ENCODE measurements at places on chromosomes 5 and 9. TPM values are rescaled to one million over a fixed set of nuclear protein-coding genes. Genes with fewer than 3 reads are reported as not detected.
A peak's percentile ranks its signal among the peaks of the same experiment; 100 is the strongest.

Gene LCN12
- not detected for total RNA-seq

Gene FOXD4L3
- not detected for total RNA-seq

Gene RECK
- total RNA-seq, result 5.7 TPM

Gene POU5F2
- total RNA-seq, result 1.5 TPM

Gene SPINK6
- total RNA-seq, result not detected

Gene ZNF454
- 2.8 TPM for total RNA-seq

Gene TLX3
- not detected for total RNA-seq

Gene MAST4
- total RNA-seq, result 55.2 TPM

Gene GAPVD1
- total RNA-seq, result 18.9 TPM

DNA sequence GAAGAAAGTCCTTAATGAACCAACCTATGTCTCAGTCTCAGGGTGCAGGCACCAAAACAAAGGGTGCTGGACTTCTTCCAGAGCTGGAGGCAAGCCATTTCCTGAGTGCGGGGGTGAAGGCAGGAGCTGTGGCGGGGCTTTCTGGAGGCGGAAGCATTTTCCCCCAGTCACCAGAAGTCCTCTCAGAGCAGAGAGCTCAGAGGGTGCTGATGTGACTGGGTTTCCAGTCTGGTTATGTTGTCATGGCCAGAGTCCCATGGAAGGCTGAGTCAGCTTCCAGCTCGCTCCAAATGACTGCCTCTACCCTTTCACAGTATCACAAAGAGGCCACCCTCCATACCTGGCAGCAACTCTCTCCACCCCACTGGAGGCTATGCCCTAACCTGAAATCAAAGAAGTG lies 86.0 kb downstream of the TRPC7 start:
- DNase-seq, result no peak

DNA sequence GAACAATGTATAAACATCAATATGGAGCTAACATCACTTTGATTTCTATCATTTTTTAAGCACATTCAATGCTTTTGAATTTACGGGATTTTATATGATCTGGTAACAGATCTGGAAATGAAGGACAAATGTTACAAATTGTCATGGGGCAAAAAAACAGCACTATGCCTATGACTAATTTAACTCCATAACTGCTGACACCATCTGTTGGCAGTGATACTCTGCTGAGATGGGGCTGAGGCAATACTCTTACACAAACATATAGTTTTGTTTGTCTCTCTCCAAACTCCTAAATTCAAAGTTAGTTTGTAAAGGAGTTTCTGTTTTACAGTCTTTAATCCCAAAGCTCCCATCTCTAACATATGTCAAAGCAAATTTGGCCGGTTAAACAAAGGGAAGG lies 132.5 kb upstream of the FER start:
- no peak for DNase-seq

- no peak for DNase-seq
These were observed 335.5 kb downstream of the FBXL7 start for GRCh38 chr5:15835514-15835913.

GRCh38 chr5:6459896-6460295 lies 11.2 kb downstream of the UBE2QL1 start:
- no peak for DNase-seq

DNA sequence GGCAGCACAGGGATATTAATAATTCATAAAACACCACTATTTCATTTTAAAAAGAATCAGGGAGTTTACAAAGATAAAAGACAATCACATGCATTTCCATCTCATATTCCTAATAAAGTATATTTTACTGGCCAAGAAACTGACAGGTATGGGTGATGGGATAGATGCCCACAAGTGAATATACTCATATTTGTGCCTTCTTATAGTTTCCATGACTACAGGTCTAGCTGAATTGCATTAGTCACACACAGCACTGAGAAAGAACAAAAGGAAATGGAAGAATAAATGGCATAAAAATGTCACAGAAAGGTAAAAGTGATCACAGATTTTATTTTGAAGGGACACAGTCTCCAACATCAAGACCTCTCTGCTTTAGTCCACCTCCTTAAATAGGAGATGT lies 193.5 kb downstream of the PLK2 start:
- no peak for DNase-seq

GRCh38 chr5:157280927-157281326 lies 15.0 kb downstream of the CYFIP2 start:
- DNase-seq, result no peak

- DNase-seq, result peak; percentile 89
These were observed 73.5 kb upstream of the PRSS3 start for GRCh38 chr9:33721674-33722358.

- no peak for DNase-seq
These were observed 124.4 kb downstream of the TENT4A start for GRCh38 chr5:6837519-6838110.

- no peak for DNase-seq
These were observed at the start of gene NR2F1 for GRCh38 chr5:93582677-93583438. NR2F1 (plus strand) TSS chr5:93583222; CDS start chr5:93585024, 1,802 bp downstream.

- no peak for DNase-seq
These were observed 71.9 kb downstream of the SMIM23 start for GRCh38 chr5:171857489-171857876.

DNA sequence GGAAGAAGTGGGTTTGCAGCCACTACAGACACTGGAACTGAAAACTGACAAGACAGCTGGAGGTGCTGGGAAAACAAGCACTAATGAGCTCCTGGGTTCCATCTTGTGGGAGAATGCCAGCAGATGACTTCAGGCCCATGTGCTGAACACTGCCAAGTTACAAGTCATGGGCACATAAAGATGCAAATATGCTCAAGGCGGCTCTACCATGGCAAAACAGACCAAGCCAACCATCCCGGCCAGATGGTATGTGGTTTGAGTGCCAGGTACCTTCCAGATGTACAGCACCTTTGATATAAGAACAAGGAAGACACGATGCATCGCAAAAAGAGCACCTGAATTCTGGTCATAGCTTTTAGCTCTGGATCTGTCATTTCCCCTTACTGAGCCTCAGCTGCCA lies 19.9 kb downstream of the TNFSF8 start:
- DNase-seq, result no peak

DNA sequence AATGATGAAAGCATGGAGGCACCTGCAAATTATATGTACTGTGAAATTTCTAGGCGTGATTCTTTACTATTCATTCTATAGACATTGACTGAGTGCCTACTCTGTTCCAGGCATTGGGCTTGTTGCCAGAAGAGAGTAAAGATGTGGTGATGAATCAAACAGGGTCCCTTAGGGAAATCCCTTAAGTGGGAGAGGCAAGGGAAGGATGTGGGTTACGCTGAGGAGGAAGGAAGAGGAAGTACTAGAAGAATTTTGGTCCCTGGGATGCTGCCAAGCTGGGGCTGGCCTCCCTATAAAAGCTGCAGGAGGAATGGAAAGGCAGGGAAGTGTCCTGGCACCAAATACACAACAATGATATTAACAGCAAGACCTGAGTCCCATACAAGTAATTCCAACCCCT lies 76.7 kb upstream of the SPOCK1 start:
- DNase-seq, result no peak

GRCh38 chr5:124634741-124635323 lies 111.6 kb downstream of the ZNF608 start:
- no peak for DNase-seq

- no peak for DNase-seq
These were observed 10.8 kb downstream of the UBE2D2 start for GRCh38 chr5:139571966-139572365.

DNA sequence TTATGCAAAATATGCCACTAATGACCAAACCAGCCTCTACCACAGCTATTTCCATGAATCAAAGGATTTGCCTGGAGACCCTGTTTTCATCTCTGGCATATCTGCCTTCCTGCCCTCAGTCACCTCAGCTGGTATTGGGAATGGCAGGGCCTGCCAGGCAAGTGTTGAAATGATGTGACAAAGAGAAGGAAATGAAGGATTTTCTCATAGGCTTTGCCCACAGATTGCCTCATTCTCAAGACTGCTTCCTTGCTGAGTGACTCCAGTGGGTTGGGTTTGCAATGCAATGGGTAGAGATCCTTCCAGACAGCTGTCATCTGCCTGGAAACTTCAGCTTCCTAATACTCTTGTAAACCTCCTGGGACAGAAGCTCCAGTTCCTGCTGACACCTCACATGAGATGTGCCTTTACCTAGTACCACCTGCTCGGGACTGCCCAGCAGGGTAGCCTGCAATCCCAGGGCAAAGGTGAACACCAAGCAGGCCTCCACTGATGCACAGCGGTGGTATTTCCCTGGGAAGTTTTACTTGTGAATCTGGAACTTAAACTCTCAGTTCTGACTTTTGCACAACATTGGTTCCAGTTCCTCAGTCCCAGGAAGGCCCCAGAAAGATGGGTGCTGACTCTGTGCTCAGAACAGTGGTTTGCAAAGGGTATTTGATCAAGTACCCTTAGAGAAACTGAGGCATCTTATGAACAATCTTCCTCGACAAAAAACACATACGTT lies 64.8 kb upstream of the SLC1A1 start:
- no peak for DNase-seq

- no peak for DNase-seq
These were observed 8.9 kb downstream of the PITX1 start for GRCh38 chr5:135024956-135025729.

DNA sequence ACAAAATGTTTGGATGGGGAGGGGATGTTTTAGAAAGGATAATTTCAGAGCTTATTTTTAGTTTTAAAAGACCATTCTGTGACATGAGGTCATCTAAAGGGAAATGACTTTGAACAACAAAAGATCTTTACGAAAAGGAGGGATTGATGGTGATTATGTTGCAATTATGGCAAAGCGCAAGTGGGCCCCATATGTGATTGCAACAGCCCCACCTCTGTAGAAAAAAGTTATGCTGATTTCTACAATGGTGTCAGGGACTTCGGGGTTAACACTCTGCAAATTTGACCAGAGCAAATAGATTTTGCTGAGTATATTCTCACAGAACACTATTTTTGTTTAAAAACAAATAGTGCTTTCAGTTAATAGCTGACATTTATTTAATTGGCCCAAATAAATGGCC lies 312.8 kb downstream of the NSG2 start:
- no peak for DNase-seq

GRCh38 chr9:137115394-137116026 lies 977 bp upstream of the DPP7 start:
- no peak for DNase-seq

DNA sequence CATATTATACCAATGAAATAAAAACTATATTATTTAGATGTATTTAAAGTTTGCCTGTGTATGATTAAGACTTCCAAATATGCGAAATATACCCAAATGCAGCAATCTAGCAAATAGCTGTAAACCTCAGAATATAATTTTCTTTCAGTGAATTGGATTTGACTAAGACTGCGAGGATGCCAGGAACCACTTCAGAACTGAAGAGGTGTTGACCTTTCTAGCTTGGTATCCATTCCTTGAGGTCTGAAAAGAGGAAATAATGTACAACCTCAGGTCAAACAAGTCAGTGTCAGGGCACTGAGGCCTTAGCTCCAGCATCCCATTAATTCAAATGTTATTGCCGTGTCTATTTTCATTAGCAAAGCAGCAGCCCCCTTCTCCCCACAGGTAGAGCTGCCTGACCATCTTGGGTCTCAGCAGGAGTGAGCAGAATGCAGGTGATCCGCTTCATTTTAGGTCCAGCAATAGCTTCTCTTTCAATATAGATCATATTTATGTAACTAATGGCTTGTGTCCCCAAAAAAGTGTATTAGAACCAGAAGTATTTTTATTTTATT lies 100.0 kb downstream of the KIAA1958 start:
- DNase-seq, result no peak

- DNase-seq, result no peak
These were observed 22.7 kb upstream of the ANKRD34B start for GRCh38 chr5:80592761-80593160.

DNA sequence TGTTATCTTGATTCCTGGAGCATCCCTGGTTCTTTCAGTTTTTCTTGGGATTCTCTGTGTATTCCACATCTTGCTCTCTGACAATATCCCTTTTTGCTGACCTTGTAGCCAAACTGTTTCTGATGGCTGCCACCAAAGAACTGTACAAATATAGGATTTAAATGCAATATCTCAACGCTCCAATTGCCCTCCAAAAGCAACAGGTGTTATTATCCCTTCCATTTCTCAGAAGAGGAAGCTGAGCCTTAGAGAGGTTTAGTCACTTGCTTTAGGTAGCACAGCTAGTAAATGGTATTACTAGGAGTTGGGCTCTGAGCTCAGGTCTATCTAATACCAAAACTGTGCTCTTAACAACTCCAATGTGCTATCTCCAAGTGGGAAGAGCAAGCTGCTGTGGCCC lies 24.2 kb upstream of the HAND1 start:
- DNase-seq, result no peak

- no peak for DNase-seq
These were observed 2.8 kb downstream of the TMEM171 start for GRCh38 chr5:73122875-73123810.

DNA sequence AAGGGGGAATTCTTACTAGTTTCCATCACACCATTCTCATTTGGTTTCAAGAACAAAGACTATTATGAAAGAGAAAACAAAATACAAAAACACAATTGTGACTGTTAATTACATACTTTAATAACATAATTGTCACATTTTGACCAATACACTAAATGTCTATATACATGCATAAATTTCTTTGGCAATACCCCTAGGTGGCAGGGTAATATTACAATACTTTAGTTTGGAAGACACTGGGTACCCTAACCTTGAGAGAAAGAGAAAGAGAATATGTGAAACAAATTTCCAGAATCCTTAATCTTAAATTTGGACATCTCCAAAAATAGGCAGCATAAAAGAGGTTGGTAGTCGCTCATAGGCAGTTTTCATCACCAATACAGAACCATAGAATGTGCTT lies 619.6 kb upstream of the ADAMTS16 start:
- DNase-seq, result no peak

DNA sequence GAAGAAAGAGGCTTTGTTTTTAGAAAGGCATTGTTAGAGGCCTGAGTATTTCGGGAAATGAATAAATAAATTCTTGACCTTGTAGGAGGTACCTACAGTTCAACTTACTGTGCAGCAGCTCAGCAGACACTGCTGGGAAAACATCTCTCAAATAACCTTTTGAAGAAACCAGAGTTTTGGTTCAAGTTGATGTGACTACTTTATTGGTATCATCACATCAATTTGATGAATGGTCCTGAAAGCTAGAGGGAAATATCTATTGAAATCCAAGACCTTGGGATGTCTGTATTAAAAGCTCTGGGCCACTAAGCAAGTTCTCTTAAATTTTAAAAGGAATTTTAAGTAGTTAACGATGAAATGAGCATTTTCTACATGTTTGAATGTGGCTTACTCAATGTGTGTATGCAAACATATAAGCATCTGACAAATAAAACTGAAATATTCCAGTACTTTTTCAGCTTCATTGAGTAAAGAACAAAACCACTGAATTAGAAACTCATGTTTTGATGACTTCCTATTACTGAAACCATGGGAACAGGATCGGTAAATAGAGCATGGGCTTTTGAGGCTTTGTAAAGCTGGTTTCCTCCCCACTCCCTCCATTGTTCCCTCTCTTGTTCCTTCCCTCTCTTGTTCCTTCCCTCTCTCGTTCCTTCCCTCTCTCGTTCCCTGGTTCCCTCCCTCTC lies 36.7 kb downstream of the SLC27A6 start:
- no peak for DNase-seq

GRCh38 chr5:132480546-132480892 lies 10.1 kb downstream of the IRF1 start:
- no peak for DNase-seq
